ENCODE measurements at places on chromosomes 12 and 14.

DNA sequence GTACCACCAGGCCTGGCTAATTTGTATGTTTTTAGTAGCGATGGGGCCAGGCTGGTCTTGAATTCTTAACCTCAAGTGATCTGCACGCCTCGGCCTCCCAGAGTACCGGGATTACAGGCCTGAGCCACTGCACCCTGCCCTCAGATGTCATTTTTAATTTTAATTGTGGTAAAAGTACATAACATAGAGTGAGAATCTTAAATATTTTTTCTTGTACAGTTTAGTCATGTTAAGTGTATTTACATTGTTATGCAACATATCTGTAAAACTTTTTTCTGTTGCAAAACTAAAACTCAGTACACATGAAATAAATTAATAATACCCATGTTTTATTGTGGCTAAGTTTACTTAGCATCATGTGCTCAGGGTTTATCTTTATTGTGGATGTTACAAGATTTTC is 231.4 kb downstream of the ALG10 start:
- DNase-seq, result no peak

- no peak for DNase-seq
These were observed 27.8 kb upstream of the AEBP2 start for GRCh38 chr12:19411234-19412204.

DNA sequence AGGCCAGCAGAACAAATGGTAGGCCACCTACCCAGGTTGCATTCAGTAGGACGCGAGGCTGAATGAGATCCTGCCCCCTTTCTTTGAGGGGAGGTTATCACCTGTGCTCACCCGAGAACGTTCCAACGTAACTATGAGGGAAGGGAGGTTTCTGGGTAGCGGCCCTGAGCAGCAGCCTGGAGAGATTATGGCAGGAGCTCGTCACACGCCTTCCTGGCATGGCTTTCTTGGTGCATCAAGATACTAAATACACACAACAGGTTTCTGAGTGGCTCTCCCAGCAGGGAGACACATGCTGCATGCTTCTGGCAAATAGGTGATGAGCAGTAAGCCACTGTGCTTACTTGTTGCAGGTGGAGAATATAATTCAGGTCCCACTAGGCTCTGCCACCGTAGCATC is 147.7 kb downstream of the CALM1 start:
- no peak for DNase-seq

GRCh38 chr14:49594347-49595091 is 4.2 kb upstream of the LRR1 start:
- no peak for DNase-seq

GRCh38 chr12:88362439-88362838 is 217.8 kb downstream of the KITLG start:
- DNase-seq, result no peak

DNA sequence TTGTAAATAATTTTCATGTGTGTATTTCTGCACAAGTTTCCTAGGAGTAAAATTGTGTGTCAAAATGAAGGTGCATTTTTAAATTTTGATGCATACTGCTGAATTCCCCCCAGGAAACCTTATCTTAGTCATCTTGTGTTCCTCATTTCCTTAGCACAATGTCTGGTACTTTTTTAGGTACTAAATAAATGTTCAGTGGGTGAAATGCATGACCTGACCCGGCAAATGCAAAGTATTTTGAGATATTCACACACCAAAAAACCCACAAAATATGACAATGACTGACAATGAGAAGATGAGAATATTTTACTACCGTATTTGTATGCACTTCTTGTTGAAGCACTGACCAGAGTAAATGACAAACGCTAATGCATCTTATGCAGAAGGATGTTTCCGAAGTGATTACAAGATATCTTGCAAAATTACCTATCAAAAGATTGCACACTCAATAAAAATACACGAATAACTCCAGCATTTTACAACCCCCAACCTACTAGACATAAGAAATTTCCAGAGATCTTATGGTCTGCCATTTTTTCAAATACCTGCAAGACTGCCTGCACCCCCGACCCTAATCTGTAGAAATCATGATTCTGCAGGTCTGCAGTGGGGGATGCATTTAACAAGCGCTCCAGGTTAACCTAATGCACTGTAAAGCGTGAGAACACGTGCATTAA is 895 bp upstream of the PRKAB1 start:
- DNase-seq, result no peak

Data from stimulated activated CD4-positive, alpha-beta T cell treated with anti-CD3 and anti-CD28 coated beads, TNF-alpha, amount 100 ng/mL, for 1 hour (primary cell).